A549 (cell line): ENCODE measurements at places on chromosomes 12 and 14. TPM values are rescaled to one million over a fixed set of nuclear protein-coding genes. Genes with fewer than 3 reads are reported as not detected.

The DNAJC22 gene
- 18.0 to 22.6 TPM (median 20.0 TPM) in 3 replicates for polyA plus RNA-seq

The ENDOU gene
- polyA plus RNA-seq, result not detected in 3 replicates

The VDR gene
- 1.9 to 2.0 TPM (median 1.9 TPM) in 3 replicates for polyA plus RNA-seq

- DNase-seq, result peak; percentile 19
These were observed 2.7 kb downstream of the KITLG start for GRCh38 chr12:88577537-88577936.

- no peak for DNase-seq
These were observed 142.4 kb downstream of the PLCZ1 start for GRCh38 chr12:18595412-18595811.

DNA sequence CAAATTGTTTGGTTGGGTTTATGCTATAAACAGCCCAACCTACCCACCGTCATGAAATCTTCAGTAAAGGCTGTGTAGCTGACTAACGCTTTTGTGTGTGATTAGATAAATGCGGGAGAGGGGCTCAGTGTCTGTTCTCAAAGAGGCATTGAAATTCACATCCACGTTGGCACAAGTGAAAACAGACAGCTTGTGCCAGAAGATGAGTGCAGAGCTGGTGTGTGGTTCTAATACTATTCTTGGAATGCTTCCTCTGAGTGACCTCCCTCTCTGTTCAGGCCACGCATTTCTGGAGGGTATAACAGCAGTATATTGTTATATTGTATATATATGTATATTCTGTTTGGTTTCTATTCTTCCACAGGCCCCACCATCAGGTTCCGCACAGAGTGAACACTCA lies 263.8 kb downstream of the APAF1 start:
- no peak for DNase-seq

DNA sequence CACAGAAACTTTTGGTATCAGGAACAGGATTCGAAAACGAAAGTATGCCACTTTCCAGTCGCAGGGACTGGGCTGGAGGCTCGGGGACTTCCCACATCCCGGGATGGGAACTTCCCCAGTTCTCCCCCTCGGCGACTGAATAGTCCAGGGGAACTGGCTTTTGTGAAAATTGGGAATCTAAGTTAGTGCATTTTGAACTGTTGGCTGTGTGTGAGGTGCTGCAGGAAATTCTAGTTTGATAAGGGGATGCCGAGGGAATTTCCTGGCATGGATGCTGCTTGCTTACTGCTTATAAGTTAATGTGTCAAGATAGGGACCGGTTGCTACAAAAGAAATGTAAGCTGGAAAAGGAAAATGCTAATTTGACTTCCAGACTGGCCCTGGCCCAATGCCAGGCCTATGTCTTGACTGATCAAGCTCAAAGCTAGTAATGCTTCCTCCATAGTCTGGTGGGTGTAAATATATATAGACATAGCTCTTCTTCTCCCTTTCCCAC lies 73.4 kb upstream of the EIF5 start:
- peak; percentile 51 for DNase-seq

GRCh38 chr12:114166362-114166761 lies 200.2 kb upstream of the RBM19 start:
- peak; percentile 22 for DNase-seq

DNA sequence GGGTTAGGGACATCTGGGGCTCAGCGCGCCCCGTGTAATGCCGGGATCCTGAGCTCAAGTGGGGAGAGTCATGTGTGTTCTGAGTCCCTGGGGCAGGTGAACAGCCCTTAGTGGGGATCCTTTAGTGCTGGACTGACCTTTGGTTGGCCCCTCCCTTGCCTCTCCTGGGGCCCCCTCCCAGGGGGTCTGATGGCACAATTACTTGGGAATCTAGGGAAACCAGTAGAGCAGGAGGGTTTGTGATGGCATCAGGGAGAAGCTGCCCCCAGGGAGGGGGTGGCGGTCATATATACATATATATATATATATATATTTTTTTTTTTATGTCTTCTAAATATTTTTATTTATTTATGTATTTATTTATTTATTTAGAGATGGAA lies at the start of gene MORN3:
TSS of gene MORN3 (minus strand) at position 134 of the 380 bp plus-strand sequence. CDS start 171 bp downstream, outside the sequence.
- DNase-seq, result no peak

DNA sequence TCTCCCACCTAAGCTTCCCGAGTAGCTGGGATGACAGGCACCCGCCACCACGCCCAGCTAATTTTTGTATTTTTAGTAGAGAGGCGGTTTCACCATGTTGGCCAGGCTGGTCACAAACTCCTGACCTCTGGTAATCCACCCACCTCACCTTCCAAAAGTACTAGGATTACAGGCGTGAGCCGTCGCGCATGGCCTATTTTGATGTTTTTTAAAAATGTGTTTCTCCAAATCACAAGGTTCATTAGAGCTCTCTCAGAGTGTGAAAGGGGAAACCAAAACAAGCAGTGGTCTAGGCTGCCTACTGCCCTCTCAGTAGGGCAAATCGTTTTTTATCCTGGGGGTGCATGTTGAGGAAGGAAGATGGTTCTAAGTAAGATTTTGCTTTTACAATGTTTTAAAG lies 211.5 kb downstream of the PIK3C2G start:
- DNase-seq, result no peak

GRCh38 chr12:129357233-129357632 lies 504.0 kb downstream of the GLT1D1 start:
- DNase-seq, result no peak

- DNase-seq, result no peak
These were observed 28.7 kb downstream of the UBE2N start for GRCh38 chr12:93413064-93413463.

DNA sequence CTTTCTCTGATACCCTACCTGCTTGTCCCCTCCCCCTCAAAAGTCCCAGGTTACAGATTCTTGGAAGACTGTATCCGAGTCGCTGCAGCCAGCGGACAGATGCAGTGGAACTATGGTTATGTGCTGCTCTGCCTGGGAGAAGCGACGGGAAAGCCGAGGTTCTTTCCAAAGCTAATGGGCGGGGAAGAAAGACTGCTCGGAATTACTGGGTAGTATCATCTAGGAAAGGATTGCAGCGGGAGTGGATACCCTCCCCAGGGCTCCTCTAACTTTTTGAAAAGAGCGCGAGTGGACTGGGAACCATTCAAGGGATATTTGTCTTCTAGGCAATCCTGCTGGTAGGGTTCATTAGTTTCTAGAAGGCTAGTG lies 1.4 kb downstream of the PTHLH start:
- no peak for DNase-seq

- DNase-seq, result no peak
These were observed 15.6 kb upstream of the SUPT16H start for GRCh38 chr14:21399311-21399870.
